ENCODE measurements at places on chromosomes 12 and 14.

DNA sequence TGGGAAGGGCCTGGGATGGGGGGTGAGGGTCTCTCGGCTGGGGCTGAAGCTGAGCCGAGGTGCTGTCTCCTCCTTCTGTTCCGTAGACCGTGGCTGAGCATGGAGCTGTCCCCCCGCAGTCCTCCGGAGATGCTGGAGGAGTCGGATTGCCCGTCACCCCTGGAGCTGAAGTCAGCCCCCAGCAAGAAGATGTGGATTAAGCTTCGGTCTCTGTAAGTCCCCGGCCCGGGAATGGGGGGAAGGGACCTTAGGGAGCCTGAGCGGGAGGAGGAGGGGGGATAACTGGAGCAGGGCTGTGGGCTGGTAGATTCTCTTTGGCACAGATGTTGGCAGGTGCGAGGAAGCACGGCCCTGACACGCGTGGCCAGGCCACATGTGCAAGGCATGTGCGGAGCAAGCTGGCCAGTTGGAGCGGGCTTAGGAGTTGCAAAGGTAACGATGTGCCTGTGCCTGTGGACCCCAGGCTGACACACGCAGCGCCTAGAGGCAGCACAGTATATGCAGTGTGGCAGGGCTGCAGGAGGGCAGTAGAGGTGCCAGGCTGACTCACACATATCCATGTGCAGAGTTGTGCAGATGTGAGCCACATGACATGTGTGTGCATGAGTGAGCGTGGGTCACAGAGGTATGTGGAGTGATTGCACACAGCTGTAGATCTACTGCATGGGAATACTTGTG is 512 bp downstream of the PDE1B start:
- DNase-seq = no peak

DNA sequence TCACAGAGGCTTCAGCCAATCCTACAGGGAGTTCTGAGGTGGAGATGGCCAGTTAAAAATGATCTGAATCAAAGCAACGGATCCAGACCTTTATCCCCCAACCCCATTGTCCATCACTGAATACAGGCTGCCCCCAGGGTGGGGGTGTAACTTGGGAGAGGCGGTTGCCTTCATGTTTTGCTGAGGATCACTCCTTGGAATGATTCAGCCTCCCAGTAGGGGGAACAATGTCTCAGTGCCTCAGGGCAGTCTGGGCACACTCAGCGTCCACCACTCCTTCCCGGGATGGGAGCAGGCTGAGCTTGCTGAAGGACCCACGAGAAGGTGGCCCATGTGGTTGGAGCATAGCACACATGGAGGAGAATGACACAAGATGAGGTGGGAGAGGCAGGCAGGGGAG is 60.2 kb downstream of the RFX4 start:
- no peak for DNase-seq

GRCh38 chr12:75658901-75659823 is 147.8 kb upstream of the KRR1 start:
- peak; percentile 39 for DNase-seq

DNA sequence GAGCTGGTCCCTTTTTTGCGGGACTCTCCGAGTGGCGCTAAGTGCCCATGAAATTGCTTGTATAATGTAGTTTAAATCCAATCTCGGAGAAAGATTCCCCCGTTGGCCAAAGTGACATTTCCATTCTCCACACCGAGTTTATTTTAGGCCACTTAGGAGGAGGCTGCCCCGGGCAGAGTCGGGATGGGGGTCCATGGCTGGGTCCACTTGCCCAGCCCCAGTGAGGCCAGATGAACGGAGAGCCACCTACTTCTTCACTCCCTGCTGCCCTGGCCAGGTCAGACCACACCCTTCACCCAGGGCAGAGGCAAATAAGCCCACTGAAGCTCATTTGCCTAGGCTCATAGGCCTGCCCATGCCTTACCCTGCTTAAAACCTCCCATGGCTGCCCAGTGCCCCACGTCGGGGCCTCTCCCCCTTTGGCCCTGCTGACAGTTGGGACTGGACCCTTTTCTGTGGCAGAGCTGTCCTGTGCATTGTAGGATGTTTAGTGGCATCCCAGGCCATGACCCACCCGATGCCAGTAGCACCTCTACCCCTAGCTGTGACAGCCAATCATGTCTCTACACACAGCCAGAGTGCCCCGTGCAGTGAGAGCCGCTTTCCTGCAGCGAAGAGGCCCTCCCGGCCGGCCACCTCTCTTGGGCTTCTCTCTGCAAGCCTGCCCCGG is 51.3 kb downstream of the FAM222A start:
- DNase-seq = no peak

- DNase-seq = no peak
Observed at GRCh38 chr14:50620341-50620740, 47.8 kb downstream of the SAV1 start.

- no peak for DNase-seq
Observed at GRCh38 chr14:71141701-71142374, 234.6 kb downstream of the PCNX1 start.

GRCh38 chr12:109879351-109880042 is 844 bp downstream of the GLTP start:
- DNase-seq = no peak
